ENCODE measurements at places on chromosomes 16 and 17.

DNA sequence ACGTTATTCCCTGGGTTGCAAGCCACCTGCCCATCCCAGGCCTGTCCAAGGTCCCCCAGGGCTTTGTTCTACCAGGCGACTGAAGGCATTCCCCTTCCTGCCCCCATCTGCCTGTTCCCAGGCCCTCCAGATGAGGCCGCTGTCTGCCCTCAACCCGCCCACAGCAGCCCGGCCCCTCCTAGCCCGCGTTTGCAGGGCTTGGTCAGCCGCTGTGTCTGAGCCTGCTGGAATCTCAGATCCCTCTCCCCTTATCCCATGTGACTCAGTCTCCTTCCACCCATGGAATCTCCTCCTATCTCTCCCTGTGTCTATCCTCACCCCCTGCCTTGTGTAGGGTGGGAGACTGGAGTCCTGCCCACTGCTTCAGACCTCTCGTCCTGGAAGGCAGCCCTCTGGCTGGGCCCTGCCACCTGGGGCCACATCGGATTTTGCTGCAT lies 186.0 kb upstream of the TNRC6C start:
- peak; percentile 38 for DNase-seq

GRCh38 chr17:50680126-50680525 lies 27.6 kb downstream of the ANKRD40 start:
- DNase-seq, result no peak

- no peak for DNase-seq
Measured at GRCh38 chr17:61414141-61414935, 14.7 kb downstream of the TBX2 start.

DNA sequence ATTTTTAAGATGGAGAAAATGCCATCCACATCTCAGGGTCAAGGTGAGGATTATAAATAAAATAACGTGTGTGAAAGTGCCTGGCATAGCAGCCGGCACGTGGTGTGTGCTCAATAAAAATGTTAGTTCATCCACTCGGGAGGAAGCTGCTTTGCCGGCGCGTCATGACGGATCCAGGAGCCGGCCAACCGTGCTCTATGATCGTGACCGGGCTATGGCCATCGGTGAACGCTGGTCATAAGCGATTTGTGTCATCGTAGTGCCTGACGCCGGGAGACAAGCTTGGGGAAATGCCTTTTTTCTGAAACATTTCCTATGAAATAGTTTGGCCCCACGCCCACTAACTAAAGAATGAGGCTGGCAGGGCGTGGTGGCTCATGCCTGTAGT lies 74.0 kb downstream of the CMC2 start:
- DNase-seq, result no peak

DNA sequence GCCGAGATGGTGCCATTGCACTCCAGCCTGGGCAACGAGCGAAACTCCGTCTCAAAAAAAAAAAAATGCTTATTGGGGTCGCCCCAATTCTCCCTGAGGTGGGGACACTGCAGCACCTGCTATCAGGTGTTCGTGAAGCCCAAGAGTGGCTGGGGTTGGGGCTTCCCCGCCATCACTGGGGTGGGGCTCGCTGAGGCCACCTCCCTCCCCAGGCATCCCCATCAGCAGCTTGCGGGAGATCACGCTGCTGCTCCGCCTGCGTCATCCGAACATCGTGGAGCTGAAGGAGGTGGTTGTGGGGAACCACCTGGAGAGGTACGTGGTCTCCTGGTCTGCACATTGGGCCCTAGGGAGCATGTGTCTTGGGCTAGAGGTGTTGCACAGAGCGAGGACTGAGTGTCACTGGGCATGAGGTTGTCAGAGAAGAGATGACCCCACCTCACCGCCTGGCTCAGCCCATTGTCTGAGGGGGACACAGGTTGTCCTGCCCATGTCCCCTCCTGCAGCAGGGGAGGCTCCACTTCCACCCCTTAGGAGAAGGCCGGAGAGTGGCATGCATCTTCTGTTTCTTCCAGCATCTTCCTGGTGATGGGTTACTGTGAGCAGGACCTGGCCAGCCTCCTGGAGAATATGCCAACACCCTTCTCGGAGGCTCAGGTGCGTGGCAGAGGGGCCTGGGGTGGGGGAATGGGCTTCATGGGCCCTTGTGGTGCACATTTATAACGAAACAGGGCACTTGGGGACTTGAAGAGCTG lies 4.9 kb downstream of the CDK10 start:
- DNase-seq, result no peak
